Effector memory CD8-positive, alpha-beta T cell (primary cell): ENCODE measurements at places on chromosomes 12 and 14.

- DNase-seq: no peak
Measured at GRCh38 chr12:105032703-105033357, 46.7 kb downstream of the NOPCHAP1 start.

DNA sequence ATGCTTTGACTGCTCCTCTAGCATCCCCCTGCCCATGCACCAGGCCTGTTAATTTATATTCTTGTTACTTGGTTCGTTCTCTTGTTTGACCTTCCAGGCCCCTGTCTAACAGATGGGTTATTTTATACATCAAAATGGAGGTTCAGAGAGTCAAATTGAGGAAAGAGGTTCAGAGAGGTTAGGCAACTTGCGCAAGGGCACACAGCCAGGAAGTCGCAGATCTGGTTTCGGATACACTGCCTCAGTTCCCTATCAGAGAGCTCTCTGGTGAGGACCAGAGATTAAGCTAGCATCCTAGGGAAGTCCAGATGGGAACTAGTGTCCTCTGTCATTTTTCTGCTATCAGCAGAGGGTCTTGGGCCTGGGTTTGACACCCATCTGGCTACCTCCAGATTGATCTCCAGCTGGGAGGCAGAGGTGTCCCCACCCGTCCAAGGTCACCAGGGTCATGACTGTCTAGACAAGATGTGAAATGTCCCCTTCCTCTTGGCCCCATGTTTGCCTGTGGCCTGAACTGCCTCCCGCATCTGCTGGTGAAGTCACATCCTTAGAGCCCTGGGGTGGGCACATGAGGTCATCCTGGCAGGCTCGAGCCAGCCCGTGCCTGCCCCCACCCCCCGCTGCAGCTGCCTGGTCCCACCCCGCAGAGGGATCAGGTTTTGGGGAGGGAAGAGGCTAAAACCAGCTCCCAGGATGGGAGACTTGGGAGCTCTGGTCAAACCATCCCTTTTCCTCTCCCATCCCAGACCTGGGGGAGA, 84.3 kb upstream of the NCOR2 start:
- DNase-seq: no peak

DNA sequence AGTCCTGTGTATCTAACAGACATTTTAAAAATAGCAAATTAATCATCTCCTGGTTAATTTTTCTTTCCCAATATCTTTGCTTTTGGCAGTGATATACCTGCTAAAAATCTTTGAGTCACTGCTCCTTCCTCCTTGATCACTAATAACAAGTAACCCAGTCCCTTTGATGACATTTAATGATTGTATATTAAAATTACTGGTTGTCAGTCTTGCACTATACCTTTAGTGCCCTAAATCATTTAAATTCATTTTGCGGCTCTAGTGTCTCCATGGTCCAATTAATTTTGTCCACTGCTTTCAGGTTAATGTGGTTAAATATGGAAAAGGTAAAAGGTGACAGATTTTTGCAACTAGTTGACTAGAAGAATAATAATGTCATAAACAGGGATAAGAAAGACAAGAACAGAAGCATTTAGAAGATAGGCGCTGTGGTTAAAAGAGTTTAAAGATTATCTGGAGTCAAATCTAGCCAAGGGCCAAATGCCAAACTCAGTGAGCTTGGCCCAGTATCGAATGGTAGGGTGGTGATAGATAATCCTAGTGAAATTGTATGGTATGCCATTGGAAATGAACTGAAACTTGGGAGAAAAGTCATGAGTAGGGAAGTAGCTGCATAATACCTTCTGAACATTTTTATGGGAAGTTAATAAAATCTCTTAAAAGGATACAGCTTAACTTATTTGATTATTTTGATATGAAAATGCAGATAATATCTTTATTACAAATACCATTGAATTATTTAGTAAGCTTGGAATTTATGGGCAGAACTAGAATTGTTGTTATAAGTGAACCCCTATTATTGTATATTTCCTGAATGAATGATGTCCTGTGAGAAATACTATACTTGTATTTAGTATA, 115.0 kb downstream of the PCNX1 start:
- DNase-seq: no peak

- DNase-seq: no peak
Measured at GRCh38 chr14:49966971-49967630, 74.2 kb downstream of the ARF6 start.
